ENCODE measurements at places on chromosomes 13 and 19.

- no peaks in the 10 kb centered on the region for H3K27me3 ChIP-seq
- H3K27ac ChIP-seq = no peak overlapping the region
- no peak overlapping the region for H3K4me3 ChIP-seq
Observed at GRCh38 chr13:95307507-95307906, 6.3 kb upstream of the ABCC4 start.

DNA sequence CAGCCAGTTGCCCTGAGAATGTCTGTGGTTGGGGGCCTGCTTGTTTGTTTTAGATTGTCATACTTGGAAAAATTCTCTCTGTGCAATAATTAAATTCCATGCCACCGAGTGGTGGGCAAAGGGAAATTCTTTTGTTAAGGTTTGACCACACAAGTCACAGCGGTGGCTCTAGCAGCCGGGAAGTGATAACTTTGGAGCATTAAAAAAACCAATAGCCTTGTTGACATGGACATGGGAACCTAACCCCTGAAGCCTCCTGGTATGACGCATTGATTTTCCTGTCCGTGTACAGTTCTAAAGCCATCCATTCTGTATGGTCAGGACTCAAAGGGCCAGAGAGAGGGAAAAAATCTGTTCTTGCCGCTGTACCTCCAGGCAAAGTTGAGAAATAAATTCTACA lies 384.9 kb upstream of the ZNF507 start:
- H3K27ac ChIP-seq = no peak overlapping the region
- no peaks in the 10 kb centered on the region for H3K27me3 ChIP-seq
- H3K36me3 ChIP-seq = no peaks in the 10 kb centered on the region
- no peaks in the 10 kb centered on the region for H3K4me1 ChIP-seq
- no peak overlapping the region for H3K4me3 ChIP-seq
- no peak for DNase-seq

DNA sequence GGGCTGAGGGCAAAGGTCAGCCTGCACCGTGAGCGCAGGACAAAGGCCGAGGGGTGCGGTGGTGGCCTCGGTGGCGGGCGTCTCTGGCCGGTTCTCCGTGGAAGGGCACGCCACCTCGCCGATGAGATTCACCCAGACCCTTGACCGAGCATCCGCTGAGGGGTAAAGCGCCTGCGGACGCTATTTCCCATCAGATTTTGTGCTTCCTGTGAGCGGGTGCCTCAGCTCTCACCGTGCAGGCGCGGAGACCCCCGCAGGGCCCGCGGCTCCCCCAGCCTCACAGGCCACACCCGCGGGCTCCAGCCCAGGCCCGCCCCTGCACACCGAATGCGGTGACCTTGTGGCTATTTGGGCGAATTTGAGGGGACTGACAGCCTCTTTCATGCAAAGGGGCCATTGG lies 348.0 kb downstream of the TEX29 start:
- no peaks in the 10 kb centered on the region for H3K36me3 ChIP-seq
- no peaks in the 10 kb centered on the region for H3K27me3 ChIP-seq
- H3K4me3 ChIP-seq = no peak overlapping the region
- no peak for DNase-seq
- no peaks in the 10 kb centered on the region for H3K4me1 ChIP-seq

DNA sequence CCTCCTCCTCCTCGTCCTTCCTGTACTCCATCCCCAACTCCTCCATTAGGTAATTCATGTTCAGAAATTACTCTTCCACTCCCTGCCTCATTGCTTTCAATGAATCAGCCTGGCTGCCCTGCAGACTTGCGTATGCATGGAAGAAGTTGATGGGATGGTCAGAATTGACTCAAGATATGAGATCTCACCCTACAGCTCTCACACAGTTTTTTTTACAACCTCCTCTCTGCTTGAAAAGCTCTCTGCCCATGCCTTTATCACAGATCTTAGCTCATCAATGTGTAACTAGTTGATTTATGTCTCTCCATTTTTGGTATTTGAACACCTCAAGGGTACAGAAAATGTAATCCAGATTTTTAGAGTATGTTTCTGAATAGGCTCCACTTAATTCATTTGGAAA lies 506.9 kb downstream of the TBC1D4 start:
- H3K4me3 ChIP-seq = no peak overlapping the region
- H3K27me3 ChIP-seq = no peaks in the 10 kb centered on the region
- H3K27ac ChIP-seq = no peak overlapping the region
- H3K36me3 ChIP-seq = no peaks in the 10 kb centered on the region
- no peak for DNase-seq

Measured in kidney (tissue), 22 donors.